ENCODE measurements at places on chromosomes 4 and X.

DNA sequence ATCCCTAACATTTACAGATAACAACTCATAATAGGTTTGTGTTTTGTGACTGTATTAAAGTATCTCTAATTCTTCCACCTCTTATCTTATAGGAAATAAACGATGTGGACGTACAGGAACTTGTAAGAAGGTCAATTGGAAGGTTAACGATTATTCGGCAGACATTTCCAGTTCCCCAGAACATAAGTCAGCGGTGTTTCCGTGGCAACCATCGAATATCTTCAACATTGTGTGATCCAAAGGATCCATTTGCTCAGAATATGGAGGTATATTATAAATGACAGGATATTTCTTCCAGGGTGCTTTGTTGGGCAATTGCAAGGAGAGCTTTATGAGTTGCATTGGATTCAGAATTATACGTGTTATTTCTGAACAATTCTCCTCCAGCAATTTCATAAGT is 611.9 kb upstream of the ATOH1 start:
- no peaks in the 10 kb centered on the region for H3K27me3 ChIP-seq
- no peaks in the 10 kb centered on the region for H3K36me3 ChIP-seq
- no peak for DNase-seq
- no peak overlapping the region for H3K4me3 ChIP-seq

DNA sequence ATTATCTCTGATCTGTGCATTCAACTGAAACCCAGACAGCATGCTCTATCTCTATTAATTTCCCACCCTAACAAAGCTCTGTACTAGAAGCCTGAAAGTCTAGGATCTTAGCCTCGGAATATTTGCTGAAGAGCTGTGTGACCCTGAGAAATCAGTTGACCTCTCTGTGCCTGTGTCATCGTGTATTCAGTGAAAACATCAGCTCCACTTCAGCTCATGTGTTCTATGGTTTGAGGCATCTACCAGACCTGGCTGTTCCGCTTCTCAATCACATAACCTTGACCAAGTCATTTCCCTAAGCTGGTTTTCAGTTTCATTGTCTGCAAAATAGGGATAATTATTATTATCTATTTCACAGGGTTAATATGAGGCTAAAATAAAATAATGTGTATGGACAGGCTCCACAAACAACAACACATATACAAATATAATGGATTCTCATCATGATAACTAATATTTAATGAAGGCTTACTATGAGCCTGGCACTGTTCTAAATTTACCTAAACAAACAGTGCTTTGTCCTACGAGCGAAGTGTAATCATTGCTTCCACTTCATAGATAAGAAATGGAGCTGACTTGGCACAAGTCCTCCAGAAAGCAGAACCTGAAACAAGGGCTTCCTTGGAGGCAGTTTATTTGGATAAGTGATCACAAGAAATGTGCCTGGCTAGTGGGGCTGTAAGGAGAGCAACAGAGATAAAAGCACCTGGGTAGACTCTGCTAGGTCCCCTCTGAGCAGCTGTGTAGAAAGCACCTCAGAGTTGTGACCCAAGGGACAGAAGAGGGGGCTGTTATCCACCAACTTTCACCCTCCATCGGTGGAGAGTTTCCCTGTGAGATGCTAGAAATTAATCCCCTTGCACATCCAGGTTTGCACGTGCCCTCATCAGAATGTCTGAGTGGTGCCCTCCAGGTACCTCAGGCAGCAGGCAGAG is 356.9 kb downstream of the RAB28 start:
- H3K4me1 ChIP-seq, result no peaks in the 10 kb centered on the region
- no peak overlapping the region for H3K4me3 ChIP-seq
- no peaks in the 10 kb centered on the region for H3K36me3 ChIP-seq

GRCh38 chr4:87120411-87121162 is 99.8 kb downstream of the KLHL8 start:
- DNase-seq, result peak; percentile 92
- peaks cover 28% of the 10 kb centered on the region for H3K4me1 ChIP-seq
- peaks cover 17% of the 10 kb centered on the region for H3K36me3 ChIP-seq

GRCh38 chr4:186726426-186727168 is 2.9 kb upstream of the FAT1 start:
- H3K4me3 ChIP-seq, result peak overlapping the region; percentile 97
- DNase-seq, result peak; percentile 76
- H3K27ac ChIP-seq, result peak overlapping the region; percentile 98
- H3K27me3 ChIP-seq, result no peaks in the 10 kb centered on the region
- H3K4me1 ChIP-seq, result peaks cover 22% of the 10 kb centered on the region
- 0 out of 2 replicates have a peak, but pooled peaks cover 3% of the 10 kb centered on the region for H3K36me3 ChIP-seq

GRCh38 chr4:76535603-76536372 is 100.8 kb downstream of the SHROOM3 start:
- no peaks in the 10 kb centered on the region for H3K27me3 ChIP-seq
- no peak overlapping the region for H3K27ac ChIP-seq
- no peaks in the 10 kb centered on the region for H3K36me3 ChIP-seq
- H3K4me3 ChIP-seq, result no peak overlapping the region

DNA sequence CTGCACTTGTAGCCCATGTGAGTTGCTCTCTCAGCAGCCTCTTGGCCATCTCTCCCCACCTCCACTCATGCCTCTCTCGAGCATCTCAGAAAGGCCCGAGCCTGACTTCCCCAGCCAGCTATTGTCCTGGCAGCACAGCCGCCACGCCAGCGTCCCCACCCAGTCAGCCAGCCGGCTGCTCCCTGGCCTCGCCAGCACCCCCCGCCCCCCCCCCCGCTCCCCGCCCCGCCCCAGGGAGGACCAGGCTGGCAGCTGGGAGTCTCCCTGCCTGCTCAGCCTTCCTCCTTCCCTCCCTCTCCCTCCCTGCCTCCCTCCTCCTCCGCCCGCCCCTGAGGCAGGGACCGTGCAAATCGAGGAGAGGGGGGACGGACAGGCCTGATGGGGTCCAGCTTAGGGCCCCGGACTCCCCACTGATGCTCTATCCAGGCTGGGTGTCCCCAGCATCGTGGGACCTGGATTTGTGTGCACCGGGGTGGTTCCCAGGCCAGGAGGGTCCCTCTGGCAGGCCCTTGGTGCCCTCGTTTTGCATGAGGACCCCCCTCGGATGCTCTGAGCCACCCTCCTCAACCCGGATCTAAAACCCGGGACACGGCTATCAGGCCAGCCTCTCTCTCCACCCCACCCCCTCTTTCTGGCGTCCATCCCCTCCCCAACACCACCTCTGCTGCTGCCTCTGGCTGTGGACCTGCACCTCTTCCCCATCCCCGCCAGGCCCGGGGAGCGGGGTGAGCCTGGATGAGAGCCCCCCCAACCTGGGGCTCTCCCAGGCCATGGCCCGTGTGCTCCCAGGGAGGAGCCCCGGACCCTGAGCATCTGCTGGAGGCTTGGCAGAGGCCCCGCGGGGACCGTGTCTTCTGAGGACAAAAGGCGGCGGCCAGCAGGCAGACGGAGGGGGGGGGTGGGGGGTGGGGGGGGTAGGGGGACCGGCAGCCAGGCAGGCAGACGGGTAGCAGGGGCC is at the start of gene GPR173:
TSS of gene GPR173 (plus strand) at position 621 of the 958 bp plus-strand sequence. CDS start 27,833 bp downstream, outside the sequence.
- peak within 1 kb of the TSS; percentile 39 for H3K4me3 ChIP-seq
- H3K36me3 ChIP-seq, result no peaks in the 10 kb centered on the region
- no peak within 1 kb of the TSS for H3K27ac ChIP-seq

DNA sequence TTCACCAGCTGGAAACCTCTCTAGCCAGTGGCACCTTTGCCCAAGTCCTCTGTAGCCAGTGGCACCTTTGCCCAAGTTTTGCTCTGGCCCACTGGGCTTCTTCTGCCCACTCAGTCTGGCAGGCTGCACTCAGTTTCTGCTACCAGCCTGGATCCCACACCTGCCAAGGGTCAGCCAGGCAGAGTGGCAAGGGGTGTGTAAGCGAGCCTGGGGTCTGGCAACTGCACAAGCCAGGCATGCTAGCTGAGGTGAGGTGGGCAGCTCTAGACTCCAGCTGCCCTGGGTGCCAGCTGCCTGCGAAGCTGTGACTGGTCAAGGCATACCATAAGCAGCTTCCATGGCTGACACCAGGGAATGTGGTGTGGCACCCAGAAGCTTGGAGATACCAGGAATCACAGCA is 233.1 kb upstream of the DKK2 start:
- no peak overlapping the region for H3K27ac ChIP-seq
- no peaks in the 10 kb centered on the region for H3K4me1 ChIP-seq
- H3K36me3 ChIP-seq, result no peaks in the 10 kb centered on the region
- H3K4me3 ChIP-seq, result no peak overlapping the region
- H3K27me3 ChIP-seq, result no peaks in the 10 kb centered on the region

DNA sequence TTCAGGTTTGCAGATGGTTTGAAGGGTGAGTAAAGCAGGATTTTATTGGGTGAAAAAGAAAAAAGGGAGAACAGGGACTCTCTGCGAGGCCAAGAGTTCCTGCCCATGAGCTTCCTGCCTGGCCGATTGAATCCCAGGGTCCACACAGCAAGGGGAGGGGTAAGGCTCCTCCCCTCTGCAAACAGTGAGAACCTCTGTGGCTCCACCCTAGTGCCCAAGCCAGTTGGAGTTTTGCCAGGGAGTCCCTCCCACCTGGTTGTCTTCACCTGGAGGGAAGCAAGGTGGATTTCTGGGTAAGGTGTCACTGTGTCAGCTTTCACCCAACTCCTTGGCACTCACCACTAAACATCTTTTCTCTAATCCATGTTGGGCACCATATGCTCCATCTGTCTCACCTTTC is 70.9 kb downstream of the PDHA2 start:
- no peaks in the 10 kb centered on the region for H3K27me3 ChIP-seq
- no peak overlapping the region for H3K4me3 ChIP-seq
- H3K36me3 ChIP-seq, result no peaks in the 10 kb centered on the region
- no peaks in the 10 kb centered on the region for H3K4me1 ChIP-seq

DNA sequence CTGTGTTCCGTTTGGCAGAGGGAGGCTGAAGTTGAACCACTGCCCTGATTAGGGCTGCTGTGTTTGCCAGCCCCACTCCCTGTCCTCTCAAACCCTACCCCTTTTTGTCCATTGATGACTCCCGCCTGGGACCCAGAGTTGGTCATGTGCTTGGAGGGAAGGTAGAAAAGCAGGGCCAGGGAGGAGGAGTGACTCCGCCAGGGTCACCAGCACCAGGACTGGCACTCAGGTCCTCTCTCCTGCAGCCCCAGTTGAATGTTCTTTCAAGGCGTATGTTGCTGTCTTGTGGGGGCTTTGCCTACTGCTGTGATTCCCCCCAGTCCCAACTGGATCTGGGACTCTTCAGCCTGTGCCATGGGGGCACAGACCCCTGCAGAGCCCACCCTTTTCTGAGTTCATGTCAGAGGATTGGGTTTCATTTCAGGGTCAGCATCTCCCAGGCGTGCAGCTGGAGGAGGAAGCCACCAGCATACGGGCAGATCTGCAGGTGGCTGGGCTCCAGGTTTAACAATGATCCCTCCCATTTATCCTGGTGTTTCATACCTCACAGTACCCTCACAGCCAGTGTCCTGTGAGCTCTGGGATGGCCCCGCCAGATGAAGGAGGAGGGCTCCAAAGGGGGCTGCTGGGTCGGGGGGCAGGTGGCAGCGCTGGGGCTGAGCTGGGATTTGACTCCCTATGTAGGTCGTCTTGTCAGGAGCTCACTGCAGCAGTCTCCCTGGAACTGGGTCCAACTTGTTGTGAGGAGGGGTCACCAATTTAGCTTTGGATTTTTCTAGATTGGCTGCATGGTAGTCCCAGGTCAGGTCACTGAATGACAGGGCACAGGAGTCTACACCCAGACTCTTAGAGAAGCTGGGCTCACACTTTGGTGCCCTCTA is 55.7 kb downstream of the MSX1 start:
- DNase-seq, result no peak
- H3K4me1 ChIP-seq, result no peaks in the 10 kb centered on the region
- no peaks in the 10 kb centered on the region for H3K27me3 ChIP-seq
- no peak overlapping the region for H3K27ac ChIP-seq
- no peaks in the 10 kb centered on the region for H3K36me3 ChIP-seq

Measured in RWPE2 (cell line).